Nephron progenitor cell (in vitro differentiated cells): ENCODE measurements at places on chromosomes 7 and 10.

DNA sequence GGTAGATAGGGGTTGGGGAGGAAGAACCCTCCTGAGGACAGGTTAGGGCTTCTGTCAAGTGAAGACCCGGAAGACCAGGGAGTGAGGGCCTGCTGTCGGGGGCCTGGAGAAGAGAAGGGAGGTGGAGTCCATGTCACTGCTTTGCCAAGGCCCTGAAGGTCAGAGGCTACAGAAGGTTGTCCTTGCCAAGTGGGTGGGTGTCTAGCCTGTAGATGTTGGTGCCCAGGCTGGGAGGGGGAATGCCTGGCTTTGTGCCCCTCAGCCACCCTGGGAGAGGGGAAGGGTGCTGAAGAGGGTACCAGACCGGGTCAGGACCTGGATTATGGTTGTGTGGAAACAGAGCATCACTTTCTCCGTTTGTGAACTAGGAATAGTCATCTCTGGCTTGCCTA lies 67.2 kb upstream of the AQP1 start:
- no peak for DNase-seq

DNA sequence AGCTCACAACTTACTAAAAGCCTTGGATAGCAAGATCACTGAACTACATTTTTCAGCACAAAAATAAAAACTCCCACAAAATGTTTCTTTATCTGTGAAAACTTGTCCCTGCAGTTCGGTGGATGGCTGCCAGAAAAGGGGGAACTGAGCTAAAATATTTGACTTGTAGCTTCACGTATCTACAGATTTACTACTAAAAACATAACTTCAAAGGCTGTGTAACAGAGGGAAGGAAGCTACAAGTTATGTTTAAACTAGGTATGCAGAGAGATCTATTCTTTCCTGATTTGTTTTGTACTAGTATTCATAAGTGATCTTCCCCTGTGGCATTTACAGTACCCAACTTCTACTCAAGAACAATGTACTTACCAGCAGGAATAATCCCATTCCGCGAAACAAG lies 25.1 kb downstream of the SGCE start:
- DNase-seq: no peak

GRCh38 chr7:125383324-125383723 lies 453.7 kb upstream of the POT1 start:
- DNase-seq: no peak

GRCh38 chr7:117819558-117819957 lies 53.7 kb downstream of the CTTNBP2 start:
- no peak for DNase-seq

GRCh38 chr10:114933588-114933987 lies 4.4 kb upstream of the TRUB1 start:
- DNase-seq: no peak

- DNase-seq: no peak
These were observed 5.5 kb downstream of the NKX2-3 start for GRCh38 chr10:99537989-99538917.

DNA sequence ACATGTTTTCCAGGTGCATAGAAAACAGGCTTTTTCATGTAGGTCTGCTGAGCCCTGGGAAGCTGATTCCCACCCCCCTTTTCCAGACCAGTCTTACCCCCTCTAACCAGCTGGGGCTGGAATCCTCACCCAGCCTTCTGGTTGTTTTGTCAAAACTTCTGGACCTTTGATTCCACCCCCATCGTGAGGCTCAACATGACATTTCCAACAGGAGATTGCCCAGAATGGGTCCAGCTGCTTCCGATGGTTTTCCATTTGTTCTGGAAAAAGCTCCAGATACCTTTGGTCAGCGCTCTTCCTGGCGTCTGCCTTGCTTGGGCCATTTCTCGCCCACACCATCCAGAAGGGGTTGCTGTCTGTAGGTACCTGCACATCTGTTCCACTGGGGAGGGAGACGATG lies 41.5 kb downstream of the MINDY4 start:
- DNase-seq: no peak

GRCh38 chr7:132367795-132368194 lies 208.5 kb downstream of the PLXNA4 start:
- no peak for DNase-seq

DNA sequence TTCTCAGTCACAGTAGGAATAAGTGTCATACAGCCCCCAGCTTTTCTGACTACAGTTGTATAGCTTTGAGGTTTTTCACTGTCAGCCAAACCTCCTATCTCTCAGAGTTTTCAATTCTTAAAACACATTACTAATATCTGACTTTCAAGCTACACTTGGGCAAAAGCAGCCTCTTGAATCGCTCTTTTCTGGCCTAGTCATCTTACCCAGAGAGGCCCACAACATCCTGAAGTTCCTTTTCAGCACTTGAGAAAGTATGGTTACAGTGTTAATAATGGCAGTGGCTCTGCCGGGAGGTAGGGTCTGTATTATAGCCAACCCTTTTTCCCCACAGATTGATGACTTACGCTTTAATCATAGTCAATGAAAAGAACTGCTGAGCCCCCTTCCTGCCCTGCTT lies 181.0 kb downstream of the LRRC4 start:
- DNase-seq: no peak

GRCh38 chr10:116891208-116891607 lies 41.9 kb downstream of the ENO4 start:
- DNase-seq: no peak

DNA sequence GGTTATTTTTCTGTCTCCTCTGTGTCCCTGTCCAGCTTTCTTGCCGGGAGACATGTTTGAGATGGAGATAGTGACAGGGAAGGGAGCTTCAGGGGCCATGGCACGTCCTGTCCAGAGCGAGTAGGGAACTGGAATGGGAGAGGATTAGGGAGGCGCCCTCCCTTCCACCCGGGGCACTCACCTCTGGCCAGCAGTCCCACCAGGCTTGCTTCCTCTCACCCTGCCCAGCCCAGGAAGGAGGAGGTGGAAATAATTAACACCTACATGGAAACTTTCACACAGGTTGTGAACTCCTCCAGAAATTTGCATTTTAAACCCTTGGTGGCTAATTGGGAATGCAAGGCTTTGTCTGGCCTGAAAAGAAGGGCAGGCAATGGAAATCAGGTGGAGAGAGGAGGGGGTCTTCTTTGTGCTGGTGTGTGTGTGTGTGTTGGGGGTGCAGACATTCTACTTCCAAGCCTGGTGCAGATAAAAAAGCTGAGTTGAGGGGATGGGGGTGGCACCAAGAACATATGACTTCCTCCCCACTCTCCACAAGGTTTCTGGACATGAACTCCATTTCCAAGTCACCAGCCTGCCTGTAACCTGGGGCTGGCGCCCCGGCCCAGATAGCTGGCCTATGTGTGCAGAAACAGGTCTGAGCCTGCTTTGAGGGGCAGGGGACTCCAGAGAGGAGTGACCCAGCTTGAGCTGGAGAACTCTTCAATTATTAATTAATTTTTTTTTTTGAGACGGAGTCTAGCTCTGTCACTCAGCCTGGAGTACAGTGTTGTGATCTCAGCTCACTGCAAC lies 199.4 kb downstream of the CYP26A1 start:
- no peak for DNase-seq

DNA sequence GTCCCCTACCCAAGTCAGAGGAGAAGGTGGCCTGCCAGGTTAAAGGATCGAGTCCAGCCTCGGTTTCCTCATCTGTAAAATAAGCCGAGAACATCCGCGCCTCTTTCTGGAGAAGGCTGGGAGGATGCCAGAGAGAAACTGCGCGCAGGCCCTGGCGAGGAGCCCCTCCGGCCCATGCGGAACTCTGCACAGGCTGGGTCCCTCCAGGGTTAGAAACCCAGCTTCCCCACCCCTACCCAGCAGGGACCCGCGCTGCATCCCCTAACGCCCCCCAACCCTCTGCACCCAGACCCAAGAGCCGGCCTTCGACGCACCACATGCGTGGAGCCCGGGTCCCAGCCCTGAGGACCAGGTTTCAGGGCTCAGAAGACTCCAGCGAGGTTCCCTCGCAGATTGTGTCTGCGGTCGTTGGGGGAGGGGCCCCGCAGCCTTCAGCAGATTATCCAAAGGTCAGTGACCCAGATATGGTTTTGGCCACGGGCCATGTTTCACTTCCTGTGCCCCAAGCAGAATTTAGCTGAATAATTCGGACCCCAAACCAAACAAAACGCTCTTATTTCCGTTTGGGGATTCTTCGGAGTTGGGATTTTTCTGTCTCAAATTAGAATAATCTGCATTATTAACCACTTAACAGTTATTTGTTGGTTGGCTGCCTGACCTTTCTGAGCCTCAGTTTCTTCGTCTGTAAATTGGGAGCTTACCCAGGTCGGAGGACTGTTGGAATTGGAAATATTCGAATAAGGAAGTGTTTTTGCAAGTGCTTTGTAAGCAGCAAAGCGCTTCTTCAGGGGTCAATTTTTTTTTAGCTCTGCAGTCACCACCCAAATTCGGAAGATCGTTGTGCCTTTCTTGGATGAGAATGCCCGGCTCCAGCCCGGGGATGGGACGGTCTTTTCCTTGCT lies 167.7 kb downstream of the UBE2H start:
- no peak for DNase-seq

DNA sequence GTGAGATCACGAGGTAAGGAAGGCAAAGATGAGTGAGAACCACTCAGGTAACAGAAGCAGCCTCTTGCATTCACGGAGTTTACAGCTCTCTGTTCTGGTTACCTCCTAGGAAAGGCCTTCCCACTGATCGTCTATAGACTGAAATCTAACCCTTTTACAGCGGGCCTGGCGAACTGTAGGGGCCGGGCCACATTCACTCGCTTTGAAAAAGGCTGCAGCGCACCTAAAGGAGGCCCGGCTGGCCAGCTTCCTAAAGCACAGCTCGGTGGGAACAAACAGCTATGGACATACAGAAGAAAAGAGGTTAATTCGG lies 565 bp downstream of the ATP5MK start:
- DNase-seq: peak; percentile 27

GRCh38 chr10:15539262-15539661 lies 168.2 kb upstream of the FAM171A1 start:
- DNase-seq: no peak

- no peak for DNase-seq
These were observed 110.6 kb upstream of the GLI3 start for GRCh38 chr7:42347616-42348015.

- no peak for DNase-seq
These were observed 19.2 kb downstream of the ARMC10 start for GRCh38 chr7:103094102-103094501.

DNA sequence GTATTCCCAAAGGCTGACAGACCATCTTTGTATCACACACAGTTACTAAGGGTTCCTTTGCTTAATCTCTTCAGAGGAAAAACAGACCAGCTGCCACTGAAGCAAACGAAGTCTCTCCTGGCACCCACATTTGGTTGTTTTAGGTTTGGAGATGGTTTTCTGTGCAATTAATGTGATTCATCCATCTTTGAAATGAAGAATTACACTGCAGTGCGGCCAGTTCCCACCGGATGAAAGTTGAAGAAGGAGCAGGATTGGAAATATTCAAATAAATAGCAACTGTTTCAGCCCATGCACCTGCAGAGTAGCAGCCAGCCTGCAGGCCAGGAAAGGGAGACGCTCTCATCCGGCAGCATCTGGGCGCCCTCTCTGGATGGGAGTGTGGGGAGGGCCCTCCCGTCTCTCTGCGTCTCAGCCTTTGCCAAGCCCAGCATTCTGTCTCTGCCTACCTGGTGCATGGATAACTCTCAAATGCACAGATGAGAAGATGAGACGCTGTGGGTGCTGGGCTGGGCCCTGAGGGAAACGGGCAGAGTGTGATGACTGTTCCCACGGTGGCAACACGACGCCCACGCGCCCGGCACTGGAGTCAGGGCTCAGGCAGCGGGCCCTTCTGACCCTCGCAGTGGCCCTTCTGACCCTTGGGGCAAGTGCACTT lies 214.0 kb downstream of the PTPRN2 start:
- DNase-seq: no peak

DNA sequence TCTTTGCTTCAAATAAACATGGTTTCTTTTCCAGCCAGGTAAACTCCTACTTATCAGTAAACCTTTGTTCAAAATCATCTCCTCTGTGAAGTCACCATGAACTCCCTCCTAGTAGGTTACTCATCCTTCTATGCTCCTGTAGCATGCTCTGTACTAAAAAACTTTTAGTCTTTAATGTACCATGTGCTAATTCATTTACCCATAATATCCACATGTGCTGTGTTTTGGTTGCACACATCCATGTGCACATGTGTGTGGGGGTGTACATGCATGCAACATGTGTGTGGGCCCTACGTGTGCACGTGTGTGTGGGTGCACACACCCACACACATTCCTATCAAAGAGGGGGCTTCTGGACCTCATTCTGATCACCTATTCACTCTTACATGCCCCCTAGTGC lies 259.9 kb upstream of the SP4 start:
- DNase-seq: no peak

GRCh38 chr7:152872061-152872744 lies 112.7 kb downstream of the ACTR3B start:
- no peak for DNase-seq

DNA sequence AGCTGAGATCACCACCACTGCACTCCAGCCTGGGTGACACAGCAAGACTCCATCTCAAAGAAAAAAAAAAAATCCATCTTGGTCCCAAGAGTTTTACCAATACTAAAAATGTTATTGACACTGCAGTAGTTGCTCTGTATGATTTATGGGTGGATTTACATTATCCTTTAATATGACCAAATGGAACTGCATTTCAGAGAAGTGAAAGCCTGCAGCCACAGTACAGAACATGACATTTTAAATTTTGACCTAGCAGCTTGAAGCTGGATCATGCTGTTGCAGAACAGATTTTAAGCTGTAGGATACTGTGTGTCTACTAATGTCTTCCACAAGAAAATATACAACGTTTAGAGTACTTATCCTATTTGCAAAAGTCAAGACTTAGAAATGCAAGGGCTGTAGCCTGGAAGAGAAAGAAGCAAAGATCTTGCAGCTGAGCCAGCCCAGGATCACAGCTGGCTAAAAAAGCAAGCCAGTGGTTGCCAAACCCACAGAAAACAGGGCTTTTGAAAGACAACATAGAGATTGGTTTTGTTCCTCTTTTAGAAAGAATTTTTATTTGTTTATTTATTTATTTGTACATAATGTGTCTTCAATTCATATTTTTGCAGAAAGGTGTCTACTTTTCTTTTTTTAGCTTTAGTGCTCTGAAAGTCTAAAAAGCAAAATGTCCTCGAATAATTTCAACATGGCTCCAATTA lies 55.2 kb upstream of the WNT16 start:
- DNase-seq: no peak

GRCh38 chr10:7855205-7855604 lies 36.9 kb downstream of the TAF3 start:
- DNase-seq: no peak

GRCh38 chr7:69204943-69205342 lies 393.3 kb upstream of the AUTS2 start:
- DNase-seq: no peak

DNA sequence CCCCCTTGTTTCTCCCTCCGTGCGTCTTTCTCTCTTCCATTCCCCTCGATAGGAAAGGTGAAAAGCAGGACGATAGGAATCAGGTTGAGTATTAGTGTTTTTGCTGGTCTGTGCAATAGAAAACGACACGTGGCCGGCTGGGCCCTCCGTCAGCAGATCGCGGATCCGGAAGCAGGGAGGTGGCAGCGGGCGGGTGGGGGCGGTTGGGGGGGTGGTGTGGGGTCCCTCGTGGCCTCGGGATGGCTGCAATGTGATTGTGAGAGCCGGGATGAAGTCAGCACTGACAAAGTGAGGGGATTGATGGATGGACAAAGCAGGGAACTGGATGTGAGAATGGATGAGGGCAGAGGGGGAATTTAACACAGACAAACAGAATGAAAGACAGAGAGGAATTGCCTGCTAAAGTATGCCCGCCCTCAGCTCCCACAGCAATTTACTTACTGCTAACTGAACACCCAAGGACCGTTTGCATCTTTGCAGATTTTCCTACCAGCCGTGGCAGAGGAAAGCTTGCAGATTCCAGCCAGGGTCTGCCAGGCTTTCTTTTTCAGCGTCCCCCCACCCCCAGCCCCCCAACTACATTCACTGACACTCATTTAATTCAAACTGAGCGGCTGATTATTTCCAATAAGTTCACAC lies 280.9 kb downstream of the LRMDA start:
- peak; percentile 35 for DNase-seq

- DNase-seq: no peak
These were observed 63.9 kb downstream of the PPP1R9A start for GRCh38 chr7:94971051-94971867.
